ENCODE measurements at places on chromosomes 1 and 21.

- DNase-seq: no peak
Measured at GRCh38 chr1:5917591-5918274, 74.5 kb downstream of the NPHP4 start.

- no peak for DNase-seq
Measured at GRCh38 chr1:12621346-12622335, 3.6 kb upstream of the DHRS3 start.

DNA sequence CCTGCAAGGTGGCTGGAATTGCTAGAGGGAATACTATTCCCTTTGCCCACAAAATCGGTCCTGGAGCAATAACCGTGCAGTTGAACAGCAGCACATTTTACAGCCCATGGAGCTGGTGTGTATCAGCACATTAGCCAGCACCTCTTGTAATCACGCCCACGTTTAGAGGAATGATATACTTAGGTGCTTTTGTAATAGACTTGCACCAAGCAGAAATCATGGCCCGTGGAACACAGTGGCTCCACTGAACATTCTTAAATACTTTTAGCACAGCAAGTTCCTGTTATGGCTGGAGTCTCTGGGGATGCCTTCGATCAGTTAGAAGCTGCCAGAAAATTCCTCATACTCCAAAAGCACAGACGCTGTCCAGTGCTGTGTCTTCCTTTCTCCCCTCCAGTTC, 218.1 kb upstream of the FAM78B start:
- no peak for DNase-seq

GRCh38 chr1:167860231-167860923, 53.6 kb downstream of the ADCY10 start:
- peak; percentile 24 for DNase-seq

- DNase-seq: peak; percentile 94
Measured at GRCh38 chr1:156706657-156707416, 1.5 kb upstream of the CRABP2 start.

DNA sequence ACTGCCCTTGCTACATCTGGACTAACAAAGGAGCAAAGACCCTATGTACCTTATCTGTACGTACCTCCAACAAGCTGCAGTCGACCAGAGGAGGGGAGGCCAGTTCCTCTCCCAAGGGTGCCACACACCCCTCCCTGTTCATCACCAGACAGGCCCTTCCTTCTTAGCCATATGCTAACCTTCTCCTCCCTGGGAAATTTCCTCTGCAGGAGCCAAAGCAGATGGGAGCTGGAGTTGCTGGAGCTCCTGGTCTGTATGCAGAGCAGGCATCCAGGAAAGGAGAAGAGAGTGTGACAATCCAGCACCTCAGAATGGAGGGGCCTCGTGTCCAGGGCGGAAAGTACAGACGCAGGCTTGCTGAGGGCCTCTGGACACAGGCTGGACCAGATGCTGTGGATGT, 48.5 kb downstream of the C8B start:
- peak; percentile 39 for DNase-seq

- no peak for DNase-seq
Measured at GRCh38 chr1:12232221-12232620, 2.4 kb downstream of the VPS13D start.

DNA sequence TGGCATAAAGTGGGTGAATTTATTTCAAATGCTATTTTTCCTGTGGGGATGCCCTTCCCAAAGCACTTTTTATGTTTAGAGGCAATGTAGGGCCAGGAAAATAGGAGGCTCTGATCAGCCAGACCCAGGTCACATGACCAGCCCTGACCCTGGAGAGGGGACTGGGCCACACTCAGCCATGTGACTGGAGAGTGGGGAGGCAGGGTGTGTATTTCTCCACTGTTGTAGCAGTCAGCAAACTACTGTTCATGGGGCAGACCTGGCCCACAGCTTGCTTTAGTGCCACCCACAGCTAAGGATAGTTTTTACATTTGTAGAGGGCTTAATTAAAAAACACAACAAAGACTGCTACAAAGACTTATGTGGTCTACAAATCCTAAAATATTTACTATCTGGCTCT, 153.8 kb downstream of the ACTL8 start:
- no peak for DNase-seq

DNA sequence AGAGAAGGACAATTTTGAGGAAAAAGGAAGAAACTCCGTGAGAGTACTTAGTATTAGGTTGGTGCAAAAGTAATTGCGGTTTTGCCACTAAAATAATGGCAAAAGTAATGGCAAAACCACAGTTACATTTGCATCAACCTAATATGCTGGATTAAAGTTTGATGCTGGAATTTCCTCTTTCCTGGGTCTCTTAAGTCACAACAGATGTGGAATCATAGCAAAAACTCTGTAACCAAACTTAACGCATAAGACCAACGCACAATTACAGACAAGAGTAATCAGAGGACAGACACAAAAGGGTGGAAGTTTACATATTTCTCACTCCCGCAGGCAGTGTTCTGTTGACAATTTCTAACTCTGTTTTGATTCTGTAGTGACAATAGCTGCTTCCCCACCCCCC, 182.4 kb downstream of the BACH1 start:
- DNase-seq: no peak

DNA sequence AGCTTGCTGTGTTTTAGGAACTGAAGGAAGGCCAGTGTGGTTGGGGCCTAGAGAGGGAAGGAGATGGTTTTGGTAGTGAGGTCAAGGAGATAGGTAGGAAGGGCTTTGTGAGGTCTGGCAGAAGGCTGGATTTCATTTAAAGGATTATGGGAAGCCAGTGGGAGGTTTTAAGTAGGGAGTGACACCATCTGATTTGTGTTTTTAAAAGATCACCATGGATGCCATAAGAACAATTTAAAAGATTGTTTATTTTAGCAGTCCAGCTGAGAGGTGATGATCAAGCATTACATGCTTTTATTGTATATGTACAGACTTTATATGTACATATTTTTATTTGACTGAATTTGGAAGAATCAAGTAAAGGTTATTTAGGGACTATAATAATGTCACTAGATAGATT, 26.4 kb downstream of the RGL1 start:
- DNase-seq: peak; percentile 90

GRCh38 chr1:171985639-171986038, 144.3 kb downstream of the DNM3 start:
- DNase-seq: peak; percentile 29

- no peak for DNase-seq
Measured at GRCh38 chr1:171811672-171812071, 29.6 kb upstream of the DNM3 start.

DNA sequence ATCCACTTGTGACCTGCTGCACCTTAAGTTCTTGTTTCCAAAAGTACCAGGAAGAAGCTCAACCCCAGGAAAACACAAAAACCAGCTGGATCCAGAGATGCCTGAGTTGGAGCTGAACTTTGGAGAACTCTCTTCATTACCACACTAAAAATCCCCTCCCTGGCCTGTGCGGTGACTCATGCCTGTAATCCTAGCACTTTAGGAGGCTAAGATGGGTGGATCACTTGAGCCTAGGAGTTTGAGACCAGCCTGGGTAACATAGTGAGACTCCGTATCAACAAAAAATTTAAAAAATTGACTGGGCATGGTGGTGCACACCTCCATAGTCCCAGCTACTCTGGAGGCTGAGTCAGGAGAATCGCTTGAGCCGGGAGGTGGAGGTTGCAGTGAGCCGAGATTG, 6.2 kb downstream of the MAP1LC3C start:
- DNase-seq: no peak

GRCh38 chr1:197696372-197696771, 78.9 kb downstream of the DENND1B start:
- no peak for DNase-seq

- DNase-seq: no peak
Measured at GRCh38 chr1:228964178-228965089, 229.2 kb downstream of the RHOU start.

DNA sequence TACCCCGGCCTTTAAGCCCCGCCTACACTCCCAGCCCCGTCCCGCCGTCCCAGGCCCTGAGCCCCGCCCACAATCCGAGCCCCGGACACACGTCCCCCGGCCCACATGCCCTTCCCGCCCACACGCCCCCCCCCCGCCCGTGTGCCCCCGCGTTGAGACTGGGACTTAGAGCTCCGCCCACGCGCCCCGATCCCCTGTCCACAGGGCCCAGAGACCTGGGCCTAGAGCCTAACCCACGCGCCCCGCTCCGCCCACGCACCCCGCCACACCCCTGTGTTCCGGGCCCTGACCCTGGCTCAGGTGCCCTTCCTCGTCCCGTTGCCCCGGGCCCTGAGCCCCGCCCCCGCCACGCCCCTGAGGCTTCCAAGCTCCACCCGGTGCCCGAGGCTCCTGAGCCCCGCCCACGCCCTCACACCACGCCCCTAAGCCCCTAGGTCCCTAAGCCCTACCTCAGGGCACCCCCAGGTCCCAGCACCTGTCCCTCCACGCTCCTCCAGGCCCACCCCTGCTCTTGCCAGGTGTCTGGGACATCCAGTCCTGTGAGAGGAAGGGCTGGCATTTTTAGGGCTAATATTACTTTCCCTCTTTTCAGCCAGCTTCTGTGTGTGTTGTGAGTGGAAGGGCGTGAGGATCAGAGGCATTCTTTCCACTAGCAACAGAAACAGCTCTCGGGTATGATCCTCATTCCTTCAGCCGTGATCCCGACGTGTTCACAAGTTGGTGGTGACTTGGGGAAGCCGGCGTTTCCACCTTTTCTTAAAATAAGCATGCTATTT, 552 bp upstream of the GPR157 start:
- peak; percentile 93 for DNase-seq

- DNase-seq: peak; percentile 38
Measured at GRCh38 chr1:235972311-235972689, 92.6 kb downstream of the NID1 start.

- DNase-seq: no peak
Measured at GRCh38 chr1:245768596-245768995, 613.8 kb downstream of the KIF26B start.

DNA sequence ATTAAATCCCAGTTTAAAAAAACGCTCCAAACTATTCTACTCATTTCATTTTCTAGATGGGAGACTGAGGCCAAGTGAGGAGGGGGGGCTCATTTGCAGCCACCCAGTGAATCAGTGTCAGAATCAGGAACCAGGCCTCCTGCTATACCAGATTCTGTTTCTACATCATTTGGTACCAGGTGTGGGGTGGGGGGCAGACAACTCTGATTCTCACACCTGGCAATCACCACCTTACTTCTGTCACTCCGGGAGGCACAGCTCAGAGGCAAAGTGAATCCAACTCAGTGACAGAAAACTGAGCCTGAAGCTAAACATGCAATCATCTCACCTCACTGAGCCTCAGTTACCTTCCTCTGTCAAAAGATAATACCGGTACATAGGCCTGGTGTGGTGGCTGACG, 23.5 kb upstream of the ID3 start:
- DNase-seq: no peak

DNA sequence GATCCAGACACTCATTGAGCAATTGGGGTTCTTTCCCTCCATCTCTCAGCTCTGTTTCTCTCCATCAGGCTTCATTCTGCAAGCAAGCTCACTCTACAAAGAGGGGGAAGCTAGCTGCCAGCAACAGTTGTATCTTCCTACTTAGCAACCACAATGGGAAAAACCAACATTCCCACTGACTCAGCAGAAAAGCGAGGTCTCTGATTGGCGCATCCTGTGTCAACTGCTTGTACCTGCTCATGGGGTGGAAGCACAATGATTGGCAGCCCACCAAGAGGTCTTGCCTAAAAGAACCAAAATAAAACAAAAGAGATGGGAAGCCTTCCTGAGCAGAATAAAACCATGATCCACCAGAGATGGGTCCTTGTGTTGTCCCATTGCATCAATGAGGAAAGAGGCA, 4.0 kb upstream of the CDA start:
- no peak for DNase-seq

Measured in NCI-H82 (cell line).